Parietal lobe (tissue), 2 donors: ENCODE measurements at places on chromosomes 6 and 20. TPM values are rescaled to one million over a fixed set of nuclear protein-coding genes. Genes with fewer than 3 reads are reported as not detected.

PAK5 gene
- total RNA-seq, result 67.0 TPM

FAM8A1 gene
- 54.5 TPM for total RNA-seq

LAMA2 gene
- total RNA-seq, result 7.2 TPM

USP49 gene
- total RNA-seq, result 24.4 TPM

RGS19 gene
- 7.2 TPM for total RNA-seq

TPX2 gene
- 11.0 TPM for total RNA-seq

AVP gene
- total RNA-seq, result not detected

AIF1 gene
- total RNA-seq, result 3.4 TPM

PEX7 gene
- 5.6 TPM for total RNA-seq
